ENCODE measurements at places on chromosomes 12 and 14.

DNA sequence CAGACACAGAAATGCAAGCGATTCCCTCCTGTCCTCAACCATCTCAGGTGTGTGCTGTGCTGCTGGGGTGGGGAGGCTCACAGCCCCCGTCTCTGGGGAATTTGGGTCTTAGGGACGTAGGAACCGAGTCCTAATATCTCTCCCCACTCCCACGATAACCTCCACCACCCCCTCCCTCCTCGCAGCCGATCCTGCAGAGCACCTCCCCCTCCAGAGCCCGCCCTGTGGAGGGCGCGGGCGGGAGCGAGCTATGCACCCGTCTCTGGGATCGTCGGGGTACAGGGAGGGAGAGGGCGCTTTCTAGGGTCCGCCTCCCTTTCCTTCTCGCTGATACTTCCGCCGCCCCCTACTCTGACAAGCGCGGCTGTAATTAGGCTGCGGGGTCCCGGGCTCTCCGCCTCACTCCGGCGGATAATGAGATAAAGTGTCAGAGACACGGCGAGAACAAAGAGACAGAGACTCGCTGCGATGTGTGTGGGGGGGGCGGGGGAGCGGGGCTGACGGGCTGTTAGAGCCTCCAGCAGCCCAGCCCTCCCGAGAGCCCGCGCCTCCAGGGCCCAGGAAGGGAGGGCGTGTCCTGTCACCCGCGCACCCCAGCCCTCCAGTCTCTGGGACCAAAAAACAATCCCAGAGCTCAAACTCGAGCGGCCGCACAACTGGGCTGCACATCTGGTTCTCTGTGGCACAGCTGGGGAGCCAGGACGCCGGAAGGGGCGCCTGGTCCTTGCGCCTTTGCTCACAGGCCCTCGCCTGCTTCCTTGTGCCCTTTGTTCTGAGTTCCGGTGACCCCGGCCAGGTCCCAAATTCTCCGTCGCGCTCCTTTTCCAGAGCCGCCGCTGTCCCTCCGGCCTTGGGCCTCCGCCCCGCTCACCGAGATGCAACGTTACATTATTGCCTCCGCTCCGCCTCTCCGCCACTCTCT, 8.7 kb downstream of the SHMT2 start:
- DNase-seq, result no peak

GRCh38 chr12:31966558-31967205, 7.5 kb downstream of the RESF1 start:
- DNase-seq, result peak; percentile 11

- no peak for DNase-seq
These were observed 122.2 kb upstream of the CCDC175 start for GRCh38 chr14:59698793-59699192.

GRCh38 chr12:111129149-111129767, 208.9 kb upstream of the MYL2 start:
- DNase-seq, result no peak

- no peak for DNase-seq
These were observed 195.7 kb downstream of the TMEM117 start for GRCh38 chr12:44031472-44032185.
